Activated gamma-delta T cell treated with anti-CD3 and anti-CD28 coated beads, Interleukin-2, amount 50 U/mL, for 16 hours (primary cell): ENCODE measurements at places on chromosomes 11 and 22.

- DNase-seq, result no peak
Measured at GRCh38 chr11:26953770-26954392, 40.0 kb upstream of the FIBIN start.

DNA sequence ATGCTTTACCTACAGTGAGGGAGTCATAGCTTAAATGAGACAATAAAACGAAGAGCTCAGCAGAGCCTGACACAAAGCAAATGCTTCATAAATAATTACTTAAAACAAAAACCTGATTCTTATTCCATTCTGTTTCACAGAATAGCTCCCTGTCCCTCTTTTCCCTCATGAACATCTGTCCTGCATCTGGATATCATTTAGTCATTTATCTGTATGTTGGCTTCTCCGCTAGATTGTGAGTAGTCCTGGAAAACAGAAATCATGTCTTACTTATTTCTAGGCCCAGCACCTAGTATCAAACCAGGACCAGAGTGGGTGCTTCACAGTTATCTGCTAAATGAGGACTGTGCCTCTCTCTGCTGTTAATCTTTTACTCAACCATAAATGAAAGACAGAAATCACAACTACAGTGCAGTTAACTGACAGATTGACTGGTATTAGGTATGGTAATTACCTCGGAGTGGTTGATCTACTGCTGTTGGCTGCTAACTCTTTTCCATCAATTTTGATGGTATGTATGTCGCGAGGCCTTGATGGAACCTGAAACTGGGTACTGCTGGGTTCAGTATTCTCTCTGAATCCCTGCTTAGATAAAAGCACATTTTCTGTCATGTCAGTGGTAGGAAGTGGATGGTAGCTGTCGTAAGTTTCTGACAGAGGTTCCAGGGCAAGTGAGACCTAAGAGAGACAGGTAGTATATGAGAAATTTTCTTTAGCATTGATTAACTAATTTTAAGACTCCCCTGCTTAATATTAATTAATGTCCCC, 31.5 kb downstream of the C2CD3 start:
- DNase-seq, result no peak

GRCh38 chr22:37126383-37126782, 16.9 kb upstream of the TMPRSS6 start:
- DNase-seq, result no peak

DNA sequence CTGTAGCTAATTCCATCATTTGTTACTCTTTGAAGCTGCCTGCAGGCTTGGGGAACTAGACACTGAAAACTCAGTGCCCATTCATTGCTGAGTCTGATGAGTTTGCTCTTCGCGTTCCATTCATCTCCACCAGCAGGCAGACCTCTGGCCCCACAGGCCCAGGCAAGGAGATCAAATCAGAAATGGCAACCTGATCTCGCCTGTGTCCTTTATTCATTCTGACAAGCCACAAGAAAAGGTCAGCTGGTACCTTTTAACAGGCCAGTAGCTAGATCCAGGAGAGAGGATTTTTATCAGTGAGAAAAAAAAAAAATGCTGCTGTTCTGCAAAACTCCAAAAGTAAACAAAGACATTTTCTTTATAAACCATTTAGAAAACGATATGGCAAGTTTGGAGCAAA, 742.5 kb downstream of the ETS1 start:
- no peak for DNase-seq

DNA sequence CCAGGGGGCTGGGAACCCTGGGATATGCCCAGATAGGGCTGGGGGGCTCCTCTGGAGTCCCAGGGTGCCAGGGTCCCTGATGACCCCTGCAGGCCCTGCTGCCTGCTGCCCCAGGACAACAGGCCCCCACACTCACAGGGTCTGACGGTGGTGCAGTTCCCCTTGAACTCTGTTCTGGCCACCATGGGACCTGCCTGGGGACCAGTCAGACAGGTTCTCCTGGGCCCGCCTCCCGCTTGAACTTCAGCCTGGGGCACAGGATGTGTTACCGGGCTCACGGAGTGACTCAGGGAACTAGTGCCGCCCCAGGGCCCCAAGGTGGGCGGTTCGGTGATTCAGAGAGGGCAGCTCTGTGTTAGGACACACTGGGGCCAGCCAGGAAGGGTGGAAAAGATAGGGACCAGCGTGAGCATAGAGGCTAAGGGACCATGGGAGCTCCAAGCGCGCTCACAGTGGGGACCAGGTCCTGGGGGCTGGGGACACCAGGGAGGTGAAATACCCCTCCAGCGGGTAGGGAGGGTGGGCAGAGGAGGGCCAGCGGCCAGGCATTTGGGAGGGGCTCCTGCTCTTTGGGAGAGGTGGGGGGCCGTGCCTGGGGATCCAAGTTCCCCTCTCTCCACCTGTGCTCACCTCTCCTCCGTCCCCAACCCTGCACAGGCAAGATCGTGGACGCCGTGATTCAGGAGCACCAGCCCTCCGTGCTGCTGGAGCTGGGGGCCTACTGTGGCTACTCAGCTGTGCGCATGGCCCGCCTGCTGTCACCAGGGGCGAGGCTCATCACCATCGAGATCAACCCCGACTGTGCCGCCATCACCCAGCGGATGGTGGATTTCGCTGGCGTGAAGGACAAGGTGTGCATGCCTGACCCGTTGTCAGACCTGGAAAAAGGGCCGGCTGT, 21.5 kb upstream of the TXNRD2 start:
- no peak for DNase-seq
